ENCODE measurements at places on chromosomes 6 and 20. TPM values are rescaled to one million over a fixed set of nuclear protein-coding genes. Genes with fewer than 3 reads are reported as not detected.

The MUCL3 gene
- total RNA-seq: 0.03 TPM

The PRSS16 gene
- 0.32 TPM for total RNA-seq

- no peak for DNase-seq
Measured at GRCh38 chr6:40426346-40427066, 160.7 kb downstream of the LRFN2 start.

- DNase-seq: no peak
Measured at GRCh38 chr6:156181506-156181905, 595.7 kb upstream of the ARID1B start.

DNA sequence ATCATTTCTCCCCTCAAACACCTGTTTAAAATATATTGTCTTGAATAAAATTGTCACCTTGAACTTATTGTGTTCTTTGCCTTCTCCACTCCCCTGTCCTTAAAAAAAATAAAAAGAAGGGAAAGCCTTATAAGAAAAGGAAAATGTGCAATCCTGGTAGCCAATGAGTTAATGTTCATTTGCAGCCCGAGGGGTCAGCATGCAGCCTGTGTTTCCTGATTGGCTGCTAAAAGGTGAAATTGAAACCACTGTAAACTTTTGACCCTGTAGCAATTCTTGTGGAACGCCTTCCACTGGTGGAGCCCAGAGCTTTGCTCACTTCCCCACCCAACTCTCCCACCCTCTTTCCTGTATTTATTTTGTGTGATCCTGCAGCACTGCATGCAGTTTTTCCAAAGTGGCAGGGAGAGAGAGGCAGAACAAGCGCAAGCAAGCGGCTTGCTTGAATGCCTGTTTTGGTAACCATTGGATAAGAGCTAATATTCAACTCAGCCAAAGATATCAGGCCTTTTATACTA is 74.9 kb downstream of the NCOA3 start:
- no peak for DNase-seq

GRCh38 chr6:25902071-25902470 is 28.0 kb upstream of the SLC17A3 start:
- no peak for DNase-seq

GRCh38 chr6:85273046-85273445 is 176.8 kb upstream of the NT5E start:
- DNase-seq: no peak

- no peak for DNase-seq
Measured at GRCh38 chr6:43807228-43808061, 37.4 kb downstream of the VEGFA start.

DNA sequence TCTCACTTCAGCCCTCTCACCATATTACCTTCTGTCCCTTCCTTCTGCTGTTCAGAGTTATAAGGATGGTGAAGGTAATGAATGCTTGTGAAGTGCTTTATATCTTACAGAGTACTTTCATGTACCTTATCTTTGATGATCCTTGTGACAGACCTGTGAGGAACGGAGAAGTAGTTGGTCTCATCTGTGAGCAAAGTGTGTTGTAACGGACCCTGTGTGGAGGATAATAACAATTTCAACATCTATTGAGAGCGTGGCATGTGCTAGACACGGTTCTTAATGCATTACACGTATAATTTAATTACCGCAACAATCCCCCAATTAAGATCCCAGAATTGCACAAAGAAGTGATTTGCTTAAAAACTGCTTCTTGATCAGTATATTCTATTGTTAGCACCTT is 124.6 kb downstream of the ANKS1A start:
- DNase-seq: no peak

GRCh38 chr6:121668259-121668658 is 232.8 kb downstream of the GJA1 start:
- DNase-seq: no peak

DNA sequence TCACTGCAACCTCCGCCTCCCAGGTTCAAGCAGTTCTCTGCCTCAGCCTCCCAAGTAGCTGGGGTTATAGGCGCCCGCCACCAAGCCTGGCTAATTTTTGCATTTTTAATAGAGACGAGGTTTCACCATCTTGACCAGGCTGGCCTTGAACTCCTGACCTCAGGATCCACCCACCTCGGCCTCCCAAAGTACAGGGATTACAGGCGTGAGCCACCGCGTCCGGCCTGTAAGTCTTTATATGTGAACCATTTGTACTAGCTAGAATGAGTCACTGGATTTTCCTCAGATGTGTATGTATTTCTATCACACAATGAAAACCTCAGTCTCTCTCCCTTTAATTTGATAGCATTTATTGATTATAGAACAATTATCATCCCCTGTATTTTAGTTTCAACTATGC is 34.0 kb downstream of the ITCH start:
- no peak for DNase-seq

DNA sequence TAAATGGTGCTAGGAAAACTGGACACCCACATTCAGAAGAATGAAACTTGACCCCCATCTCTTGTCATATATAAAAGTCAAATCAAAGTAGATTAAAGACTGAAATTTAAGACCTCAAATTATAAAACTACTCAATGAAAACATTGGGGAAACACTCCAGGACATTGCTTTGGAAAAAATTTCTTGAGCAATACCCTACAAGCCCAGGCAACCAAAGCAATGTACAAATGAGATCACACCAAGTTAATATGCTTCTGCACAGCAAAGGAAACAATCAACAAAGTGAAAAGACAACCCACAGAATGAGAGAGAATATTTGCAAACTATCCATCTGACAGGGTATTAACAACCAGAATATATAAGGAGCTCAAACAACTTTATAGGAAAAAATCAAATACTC is 407.9 kb upstream of the BTBD3 start:
- DNase-seq: no peak

DNA sequence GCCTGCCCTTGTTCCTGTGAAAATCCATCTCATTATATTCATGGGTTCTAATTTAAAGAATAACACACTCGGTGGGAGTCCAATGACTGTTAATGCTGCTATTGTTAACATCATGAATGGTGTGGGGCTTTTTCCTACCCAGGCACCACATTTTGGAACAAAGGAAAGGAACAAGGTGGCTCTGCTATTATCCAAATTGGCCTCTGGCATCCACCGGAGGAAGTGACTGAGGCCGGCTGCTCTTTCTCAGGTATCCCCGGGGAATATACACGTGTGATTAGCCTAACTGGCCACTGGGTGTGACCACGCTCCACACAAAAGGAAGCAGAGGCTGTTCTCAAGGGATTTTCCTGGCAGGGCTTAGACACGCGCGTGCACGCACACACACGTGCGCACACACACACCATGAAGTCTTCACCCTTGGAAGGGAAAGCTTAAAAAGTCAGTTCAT is 601.2 kb upstream of the ARID1B start:
- no peak for DNase-seq

- DNase-seq: peak; percentile 55
Measured at GRCh38 chr6:36984581-36985416, 1.2 kb downstream of the MTCH1 start.

- DNase-seq: no peak
Measured at GRCh38 chr6:8476656-8477055, 41.3 kb upstream of the SLC35B3 start.
